ENCODE measurements at places on chromosomes 3 and 15.

GRCh38 chr3:131303848-131304247, 77.7 kb upstream of the NUDT16 start:
- no peak for DNase-seq

DNA sequence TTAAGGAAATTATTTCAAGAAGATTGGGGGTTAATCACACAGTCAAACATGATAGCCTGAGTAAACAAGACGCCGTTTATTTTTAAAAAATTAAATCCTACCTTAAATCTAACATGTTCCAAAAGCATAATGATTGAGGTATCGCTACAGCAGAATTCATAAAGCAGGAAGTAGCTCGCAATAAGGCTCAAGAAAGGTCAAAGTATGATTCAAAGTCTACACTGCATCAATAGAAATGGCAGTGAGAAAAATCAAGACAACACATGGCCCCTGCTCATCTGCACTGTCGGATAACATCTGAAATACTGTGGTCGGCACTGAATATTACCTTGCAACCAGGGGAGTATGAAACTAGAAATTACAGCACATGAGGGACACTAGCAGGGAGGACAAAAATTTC, 93.2 kb downstream of the SMARCC1 start:
- DNase-seq: no peak

GRCh38 chr3:177521305-177521704, 324.0 kb upstream of the TBL1XR1 start:
- peak; percentile 78 for DNase-seq

DNA sequence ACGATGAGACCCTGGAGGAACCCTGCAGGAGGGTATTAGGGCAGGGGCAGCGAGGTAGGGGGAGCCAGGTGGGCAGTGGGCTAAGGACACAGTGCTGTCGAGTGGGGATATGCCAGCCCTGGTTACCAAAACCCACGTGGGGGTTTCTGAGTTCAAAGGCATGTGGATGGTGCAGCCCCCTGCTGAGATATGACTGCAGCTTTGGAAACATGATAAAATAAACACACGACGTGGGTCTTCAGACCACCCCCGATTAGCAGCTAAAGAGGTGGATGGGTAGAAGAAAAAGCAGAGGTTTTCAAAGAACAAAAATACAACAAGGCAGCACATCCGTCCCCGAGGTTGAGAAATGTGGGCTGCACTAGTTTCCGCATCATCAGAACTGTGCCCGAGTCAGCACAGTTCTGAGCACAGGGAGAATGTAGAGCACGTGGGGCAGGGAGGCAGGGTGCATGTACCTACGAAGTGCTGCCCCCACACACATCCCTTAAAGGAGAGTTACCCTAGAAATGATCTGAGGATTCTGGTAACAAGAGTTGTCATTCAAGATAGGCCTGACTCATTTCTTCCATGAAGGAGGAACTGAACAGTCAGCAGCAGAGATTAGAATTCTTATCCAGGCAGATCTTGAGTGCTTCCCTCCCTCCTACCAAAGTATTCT, 121.3 kb downstream of the RPLP1 start:
- DNase-seq: no peak

DNA sequence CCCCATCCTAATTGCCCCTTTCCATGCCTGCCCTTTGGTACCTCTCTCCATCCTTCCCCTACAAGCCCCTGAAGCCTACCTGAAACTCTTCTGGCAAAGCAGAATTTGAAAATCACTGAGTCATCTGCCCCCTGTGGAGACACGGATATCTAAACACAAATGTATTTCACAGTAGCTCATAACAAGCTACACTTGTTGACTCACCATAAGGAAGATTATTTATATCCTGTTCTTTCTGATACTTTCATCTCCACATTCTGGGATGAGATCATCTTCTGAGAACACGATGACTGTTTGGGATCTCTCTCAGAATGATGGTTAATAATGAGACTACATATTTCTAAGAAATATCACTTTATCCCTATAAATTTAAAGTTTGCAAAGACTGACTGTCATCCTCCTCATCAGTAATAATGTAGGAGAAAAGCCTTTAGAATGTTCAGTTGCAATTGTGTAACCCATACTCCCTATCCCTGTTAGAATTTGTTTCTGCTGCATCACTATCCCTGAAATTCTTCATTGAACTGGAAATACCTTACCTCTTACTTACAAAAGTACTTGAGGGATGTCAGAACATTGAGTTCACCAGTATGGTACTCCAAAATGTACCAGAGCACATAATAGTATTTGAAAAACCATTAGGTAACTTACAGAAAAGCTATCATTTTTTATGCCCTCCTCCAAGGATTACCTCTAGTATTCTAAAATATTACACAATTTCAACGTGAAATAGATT, 116.1 kb upstream of the IL12A start:
- peak; percentile 28 for DNase-seq

- DNase-seq: peak; percentile 79
Measured at GRCh38 chr15:96330064-96330449, 443 bp upstream of the NR2F2 start.

- peak; percentile 81 for DNase-seq
Measured at GRCh38 chr15:89396723-89397652, 62.4 kb upstream of the POLG start.

- DNase-seq: no peak
Measured at GRCh38 chr15:90362936-90363212, 10.8 kb downstream of the ZNF774 start.

- DNase-seq: peak; percentile 76
Measured at GRCh38 chr3:23761440-23761896, 44.3 kb upstream of the UBE2E1 start.

GRCh38 chr3:117548600-117548999, 839.0 kb downstream of the TUSC7 start:
- DNase-seq: no peak

DNA sequence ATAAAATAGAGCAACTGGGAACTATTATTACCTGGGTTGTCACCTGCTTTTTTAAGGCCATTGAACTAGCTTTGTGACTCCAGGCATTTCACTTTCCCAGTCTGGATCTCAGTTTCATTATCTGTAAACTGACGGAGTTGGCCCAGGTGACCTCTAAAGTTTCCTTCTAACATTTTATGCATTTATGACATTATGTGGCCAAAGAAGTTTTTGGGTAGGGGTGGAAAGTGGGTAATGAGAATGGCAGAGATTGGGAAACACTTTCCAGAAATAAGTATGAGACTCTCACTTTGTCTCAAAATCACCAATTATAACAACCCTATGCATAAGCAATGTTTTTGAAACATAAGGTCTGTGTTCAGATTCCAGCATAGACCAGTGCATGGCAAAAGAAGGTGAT, 99.1 kb upstream of the ARHGEF3 start:
- DNase-seq: no peak

- no peak for DNase-seq
Measured at GRCh38 chr3:143590660-143591059, 257.6 kb downstream of the SLC9A9 start.

- DNase-seq: no peak
Measured at GRCh38 chr15:91316126-91316525, 216.1 kb downstream of the SV2B start.

GRCh38 chr3:69143612-69144011, 21.2 kb upstream of the LMOD3 start:
- peak; percentile 24 for DNase-seq

GRCh38 chr15:49860101-49860500, 239.3 kb downstream of the DTWD1 start:
- DNase-seq: no peak

- no peak for DNase-seq
Measured at GRCh38 chr3:16318176-16318575, 53.2 kb downstream of the OXNAD1 start.

- no peak for DNase-seq
Measured at GRCh38 chr3:177443469-177443868, 246.2 kb upstream of the TBL1XR1 start.

- DNase-seq: no peak
Measured at GRCh38 chr3:59970796-59971195, 921.0 kb upstream of the CFAP20DC start.

DNA sequence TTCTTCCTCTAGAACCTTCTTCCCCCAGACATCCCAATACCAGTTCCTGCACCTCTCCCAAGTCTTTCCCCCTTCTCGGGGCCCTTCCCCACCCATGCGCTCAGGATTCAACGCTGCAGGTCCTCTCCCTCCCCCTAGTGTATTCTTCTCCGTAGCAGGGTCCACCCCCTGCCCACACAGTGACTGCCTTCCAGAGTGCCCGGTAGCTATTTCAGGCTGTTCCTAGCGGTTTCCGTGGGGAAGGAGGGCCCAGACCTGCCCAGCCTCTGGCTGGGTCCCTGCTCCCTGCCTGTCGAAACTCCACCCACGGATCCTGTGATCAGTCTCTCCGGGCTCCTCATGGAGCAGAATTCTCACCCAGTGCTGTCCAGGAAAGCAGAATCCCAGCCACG, 45.2 kb upstream of the SEC61A1 start:
- peak; percentile 46 for DNase-seq

DNA sequence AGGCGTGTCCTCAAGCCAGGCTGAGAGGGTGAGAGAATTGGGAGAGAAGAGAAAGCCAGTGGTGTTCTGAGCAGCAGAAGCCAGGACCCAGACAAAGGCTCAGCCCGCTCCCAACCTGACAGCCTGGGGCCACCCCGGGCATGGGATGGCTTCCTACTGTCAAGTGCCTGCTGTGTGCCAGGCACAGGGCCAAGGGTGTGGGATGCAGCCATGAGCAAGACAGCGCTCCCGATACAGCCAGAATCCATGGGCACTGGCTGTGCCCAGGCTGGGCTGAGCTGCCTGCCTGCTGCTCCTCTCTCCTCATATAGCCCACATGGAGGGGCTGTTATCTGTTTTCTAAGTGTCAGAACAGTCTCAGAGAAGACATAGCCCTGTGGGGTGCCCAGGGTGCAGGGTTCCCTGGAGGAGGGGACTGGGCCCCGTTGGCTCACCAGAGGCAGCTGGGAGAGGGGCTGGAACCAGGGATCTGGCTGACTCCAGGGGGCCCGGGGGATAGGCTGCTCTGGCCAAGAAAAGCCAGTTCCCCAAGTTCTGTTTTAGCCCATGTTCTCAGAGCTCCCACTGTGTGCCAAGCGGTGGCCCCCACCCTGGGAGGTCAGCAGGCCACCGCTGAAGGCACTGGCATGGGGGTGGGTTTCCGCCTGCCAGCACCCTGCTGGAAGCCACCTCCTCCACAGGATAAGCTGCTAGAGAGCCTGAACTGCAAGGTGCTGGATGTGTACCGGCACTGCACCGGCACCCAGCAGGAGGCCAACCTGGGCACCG, 39.0 kb downstream of the CFAP100 start:
- no peak for DNase-seq

- no peak for DNase-seq
Measured at GRCh38 chr3:129567939-129568338, 25.0 kb downstream of the H1-8 start.

DNA sequence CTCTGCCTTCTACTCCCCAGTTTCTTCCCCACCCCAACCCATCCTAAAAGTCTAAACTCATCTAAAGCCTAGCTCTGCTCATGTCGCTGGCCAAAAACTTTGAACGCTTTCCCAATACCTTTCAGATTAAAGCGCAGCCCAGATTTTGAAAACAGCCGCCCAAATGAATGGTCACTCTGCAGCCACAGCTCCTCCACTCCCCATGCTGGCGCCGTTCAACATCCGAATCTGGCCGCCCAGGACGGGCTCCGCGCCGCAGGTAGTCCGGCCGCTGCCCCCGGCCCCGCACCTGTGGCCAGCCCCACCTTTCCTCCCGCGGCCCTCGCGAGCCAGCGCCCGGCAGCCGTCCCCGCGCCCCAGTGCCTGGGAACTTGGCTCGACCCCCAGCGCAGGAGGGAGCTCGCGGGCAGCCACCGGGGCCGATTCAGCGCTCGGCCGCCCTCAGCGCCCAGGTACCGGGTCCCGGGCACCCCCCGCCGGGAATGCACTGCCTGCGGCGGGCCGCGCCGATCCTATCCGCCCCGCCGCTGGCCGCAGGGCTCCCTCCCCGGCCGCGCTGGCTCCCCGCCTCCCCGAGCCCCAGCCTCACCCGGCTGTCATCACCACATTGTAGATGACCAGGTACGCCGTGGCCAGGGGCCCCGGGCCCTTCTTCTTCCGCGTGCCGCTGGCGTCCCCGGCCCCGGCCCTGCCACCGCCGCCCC, 417 bp downstream of the HACD2 start:
- DNase-seq: peak; percentile 75

GRCh38 chr15:40069178-40070165, 30.5 kb upstream of the SRP14 start:
- peak; percentile 60 for DNase-seq

GRCh38 chr15:73681856-73682599, 2.2 kb upstream of the CD276 start:
- no peak for DNase-seq

GRCh38 chr15:85073556-85074194, 92.0 kb downstream of the PDE8A start:
- DNase-seq: no peak

DNA sequence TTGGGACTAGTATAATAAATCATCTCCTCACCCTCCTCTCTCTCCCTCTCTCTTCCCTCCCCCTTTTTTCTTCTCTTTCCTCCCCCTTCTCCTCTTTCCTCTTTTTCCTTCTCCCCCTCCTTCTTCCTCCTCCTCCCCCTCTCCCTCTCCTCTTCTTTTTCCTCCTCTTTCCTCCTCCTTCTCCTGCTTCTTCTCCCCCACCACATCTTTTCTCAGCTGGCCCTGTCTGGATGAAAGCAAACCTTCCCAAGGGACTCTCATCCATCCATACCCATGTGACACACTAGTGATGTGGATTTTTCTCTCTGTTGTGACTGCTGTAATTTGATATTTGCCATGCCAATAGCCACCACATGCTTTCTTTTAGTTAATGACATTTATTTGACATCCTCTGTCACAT, 127.2 kb downstream of the EBLN2 start:
- DNase-seq: no peak

DNA sequence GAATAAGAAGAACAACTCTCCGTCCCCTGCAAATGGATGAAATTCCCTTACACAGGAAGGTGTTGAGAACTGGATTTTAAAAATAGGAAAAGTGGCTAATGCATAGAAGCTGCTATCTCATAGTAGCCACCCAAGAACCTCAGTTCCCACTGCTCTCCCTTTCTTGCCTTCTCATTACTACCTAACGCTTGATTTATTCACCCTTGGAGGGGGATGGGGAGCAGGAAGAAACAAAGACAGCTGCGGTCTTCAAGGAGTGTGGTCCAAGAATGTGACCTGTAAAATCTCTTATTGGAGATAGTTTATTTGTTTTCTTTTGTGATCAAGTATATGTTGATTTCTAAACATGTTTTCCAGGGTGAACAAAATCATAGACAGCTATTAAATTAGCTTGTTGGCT, 274.1 kb upstream of the CTNNB1 start:
- peak; percentile 48 for DNase-seq

DNA sequence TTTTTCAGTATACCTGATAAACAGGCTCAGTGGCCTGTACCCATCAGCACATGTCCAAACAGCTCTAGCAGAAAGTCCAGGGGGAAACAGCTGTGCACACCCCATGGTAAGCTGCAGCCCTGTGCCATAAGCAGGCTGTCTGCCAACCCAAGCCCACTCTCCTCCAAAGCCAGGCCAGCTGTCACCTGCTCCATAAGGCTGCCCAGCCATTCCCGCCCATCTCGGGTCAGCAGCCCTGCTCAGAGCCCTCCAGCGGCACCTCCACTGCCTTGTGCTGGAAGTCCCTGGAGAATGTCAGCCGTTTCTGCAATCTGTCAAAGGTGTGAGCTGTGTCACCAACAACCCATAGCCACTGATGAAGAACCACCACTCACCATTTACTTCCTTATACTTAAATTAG, 82.0 kb downstream of the NTRK3 start:
- no peak for DNase-seq

Measured in GM23338 (cell line).